Cardiac muscle cell (in vitro differentiated cells and primary cell): ENCODE measurements at places on chromosomes 12 and 14. TPM values are rescaled to one million over a fixed set of nuclear protein-coding genes. Genes with fewer than 3 reads are reported as not detected.

DNA sequence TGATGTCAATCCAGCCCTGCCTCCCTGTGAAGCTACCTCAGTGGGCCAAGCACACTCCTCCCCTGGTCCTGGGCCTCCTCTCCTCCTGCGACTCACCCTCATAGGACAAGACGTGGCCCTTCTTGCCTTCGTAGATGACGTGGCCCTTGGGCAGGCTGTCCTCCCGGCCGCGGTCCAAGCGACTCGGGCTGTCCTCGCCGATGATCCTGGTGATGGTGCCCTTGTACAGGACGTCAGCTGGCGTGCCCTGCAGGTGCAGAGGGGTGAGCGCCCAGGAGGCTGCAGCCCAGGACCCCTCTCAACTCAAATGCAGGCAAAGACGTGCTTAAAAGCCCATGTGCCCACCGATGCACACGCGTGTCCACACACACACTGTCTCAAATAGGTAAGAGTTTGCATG is 55.6 kb downstream of the RFLNA start:
- no peak for DNase-seq

- peak; percentile 67 for DNase-seq
Observed at GRCh38 chr14:77024171-77024691, 4.3 kb downstream of the IRF2BPL start.

GRCh38 chr12:18158774-18159557 is 69.0 kb upstream of the RERGL start:
- DNase-seq, result peak; percentile 34

DNA sequence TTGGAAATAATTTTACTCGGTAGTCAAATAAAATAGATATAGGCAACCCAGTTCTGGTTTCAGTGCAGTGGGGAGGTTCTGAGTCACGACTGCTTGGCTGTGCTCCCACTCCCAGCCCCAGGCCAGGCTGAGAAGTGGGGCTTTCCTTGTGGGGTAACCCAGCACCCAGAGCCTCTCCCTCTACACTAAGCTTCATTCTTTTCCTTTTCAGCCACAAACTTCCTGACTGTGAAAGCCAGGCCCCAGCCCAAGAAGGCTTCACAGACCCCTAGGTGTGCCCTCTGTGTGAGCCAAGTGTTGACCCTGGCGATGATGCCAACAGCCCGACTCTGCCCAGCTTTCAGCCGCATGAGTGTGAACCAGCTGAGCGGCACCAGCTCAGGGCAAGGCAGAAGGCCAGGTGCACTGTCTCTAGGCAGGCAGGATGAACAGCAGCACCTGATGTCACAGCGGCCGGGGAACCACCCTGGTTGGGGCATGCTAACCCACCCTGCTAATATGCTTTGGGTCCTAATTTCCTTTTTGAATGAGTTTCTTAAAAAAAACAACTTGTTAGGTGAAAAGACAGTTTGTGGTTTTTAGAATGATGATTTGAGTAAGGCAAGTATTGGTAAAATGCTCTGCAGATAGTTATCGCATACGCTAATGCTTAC is 42.2 kb upstream of the ATP23 start:
- DNase-seq, result no peak

OASL gene
- not detected in 2 replicates for total RNA-seq

CCDC184 gene
- 0.45 and 1.7 TPM in 2 replicates for total RNA-seq

A2M gene
- total RNA-seq, result 63.5 and 91.9 TPM in 2 replicates

PPM1H gene
- total RNA-seq, result 2.9 and 4.0 TPM in 2 replicates
